ENCODE measurements at places on chromosomes 2 and 18.

- no peak for DNase-seq
Measured at GRCh38 chr2:228039752-228040534, 141.5 kb downstream of the SPHKAP start.

DNA sequence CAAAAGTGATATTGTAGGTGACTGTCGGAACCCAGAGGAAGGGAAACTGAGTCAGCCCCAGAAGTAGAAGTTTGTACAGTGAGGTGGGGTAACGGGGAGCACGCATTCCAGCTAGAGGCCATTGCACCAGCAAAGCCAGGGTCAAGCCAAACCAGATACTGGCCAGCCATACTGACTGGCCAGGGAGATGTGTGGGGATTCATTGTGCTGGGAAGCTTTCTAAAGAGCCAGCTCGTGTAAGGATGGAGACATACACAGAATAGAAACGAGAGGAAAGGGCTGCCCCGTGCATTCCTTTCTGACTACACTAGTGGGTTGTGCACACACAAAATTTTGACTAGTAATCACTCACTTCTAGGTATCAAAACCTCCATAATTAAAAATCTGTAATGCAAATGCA, 175.3 kb upstream of the PID1 start:
- no peak for DNase-seq

- DNase-seq = no peak
Measured at GRCh38 chr2:120631724-120632123, 103.9 kb upstream of the GLI2 start.

DNA sequence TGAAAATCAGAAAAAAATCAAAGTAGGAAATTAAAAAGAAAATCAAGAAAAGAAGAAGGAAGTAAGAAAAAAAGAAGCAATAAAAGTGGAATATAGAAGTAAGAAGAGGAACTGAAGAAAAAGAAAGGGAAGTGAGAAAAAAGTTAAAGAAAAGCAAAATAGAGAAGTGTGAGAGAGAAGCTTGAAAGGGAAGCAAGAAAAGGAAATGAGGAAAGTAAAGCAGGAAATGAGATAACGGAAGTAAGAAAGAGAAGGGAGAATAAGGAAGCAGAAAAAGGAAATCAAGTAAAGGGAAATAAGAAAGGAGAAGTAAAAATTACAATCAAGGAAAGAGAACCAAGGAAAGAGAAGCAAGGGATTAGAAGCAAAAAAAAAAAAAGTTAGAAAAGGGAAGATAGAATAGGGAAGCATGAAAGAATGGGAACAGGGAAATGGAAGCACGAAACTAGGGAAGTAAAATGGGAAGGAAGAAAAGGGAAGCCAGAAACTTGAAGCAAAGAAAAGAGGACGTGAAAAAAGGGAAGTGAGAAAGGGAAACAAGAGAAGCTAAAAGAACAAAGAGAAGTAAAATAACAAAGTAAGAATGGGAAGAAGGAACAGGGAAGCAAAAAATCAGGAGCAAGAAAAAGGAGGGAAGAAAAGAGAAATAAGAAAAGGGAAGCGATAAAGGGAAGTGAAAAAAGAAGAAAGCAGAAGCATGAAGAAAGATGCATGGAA, 243.3 kb upstream of the NCKAP5 start:
- no peak for DNase-seq

All from T-helper 2 cell treated with Interferon-gamma antibody and Interleukin-4, amounts not matched to agents 5 μg/mL and 100 μg/mL, for 36 hours (primary cell).